ENCODE measurements at places on chromosomes 3 and 15. TPM values are rescaled to one million over a fixed set of nuclear protein-coding genes. Genes with fewer than 3 reads are reported as not detected.
A peak's percentile ranks its signal among the peaks of the same experiment; 100 is the strongest.

DNA sequence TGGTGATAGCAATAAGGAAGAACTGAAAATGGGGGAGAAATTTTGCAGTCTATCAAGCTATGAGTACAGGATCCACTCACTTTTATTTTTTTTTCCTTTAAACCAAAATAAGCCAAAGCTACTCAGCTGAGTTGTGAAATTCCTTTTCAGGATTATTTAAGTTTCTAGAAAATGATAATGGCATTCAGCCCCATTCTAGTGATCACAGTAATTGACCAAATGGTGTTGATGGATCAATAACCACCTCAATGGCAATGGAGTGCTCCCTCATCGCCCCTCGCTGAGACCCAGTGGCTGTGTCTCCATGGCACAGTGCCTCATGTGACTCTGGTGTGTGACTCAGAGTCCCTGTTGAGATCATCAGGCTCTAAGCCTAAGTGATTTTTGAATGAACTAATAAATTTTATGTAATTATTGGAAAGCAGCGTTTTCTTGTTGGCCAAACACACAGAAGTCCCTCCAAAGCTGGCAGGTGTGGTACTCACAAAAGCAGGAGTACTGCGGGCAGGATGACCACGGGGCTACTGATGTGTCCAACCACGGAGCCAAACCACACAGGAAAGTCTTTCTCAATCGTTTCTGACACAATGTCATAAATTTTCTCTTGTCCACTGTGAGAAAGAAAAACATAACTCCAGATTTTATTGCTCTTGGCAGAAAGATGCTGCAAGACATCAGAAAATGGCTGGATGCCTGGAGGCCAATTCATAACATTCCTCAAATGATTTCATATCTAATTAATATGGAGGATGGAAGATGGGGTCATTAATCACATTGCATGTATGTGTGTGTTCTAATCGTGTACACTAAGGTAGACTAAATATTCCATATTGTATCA lies 14.4 kb upstream of the STARD5 start:
- peak; percentile 61 for DNase-seq
- no peaks in the 10 kb centered on the region for H3K36me3 ChIP-seq
- H3K27me3 ChIP-seq = no peaks in the 10 kb centered on the region

DNA sequence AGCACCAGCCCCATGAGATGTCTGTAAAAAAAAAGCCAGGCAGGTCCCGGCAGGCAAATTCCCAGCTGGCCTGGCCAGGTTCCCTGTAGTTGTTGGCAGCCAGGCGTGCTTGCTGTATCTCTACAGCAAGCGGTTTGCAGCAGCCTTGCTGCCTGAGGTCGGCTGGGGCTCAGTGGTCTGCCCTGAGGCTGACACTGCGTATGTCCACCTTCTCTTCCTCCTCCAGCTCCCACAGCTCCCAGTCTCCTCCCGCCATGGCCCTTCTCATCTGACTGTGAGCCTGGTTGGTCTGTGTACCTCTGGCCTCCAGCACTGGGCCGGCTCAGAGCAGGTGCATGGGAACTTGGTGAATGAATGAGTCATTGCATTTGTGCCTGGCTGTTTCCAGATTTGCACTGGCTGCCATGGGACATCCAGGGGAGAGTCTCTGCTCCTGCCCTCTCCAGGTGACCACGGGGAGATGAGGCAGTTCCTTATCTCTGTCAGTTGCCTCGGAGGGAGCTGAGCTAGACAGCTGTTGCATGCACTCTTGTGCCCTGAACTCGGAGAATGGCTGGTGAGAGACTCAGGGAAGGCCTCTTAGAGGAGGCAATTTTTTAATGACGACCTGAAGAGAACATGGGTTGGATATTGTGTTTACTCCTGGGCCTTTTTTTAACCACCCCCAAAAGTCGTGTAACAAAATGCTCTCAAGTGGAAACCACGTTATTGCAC lies 43.0 kb downstream of the SPSB4 start:
- H3K27ac ChIP-seq = no peak overlapping the region
- no peak for DNase-seq
- no peaks in the 10 kb centered on the region for H3K36me3 ChIP-seq

GRCh38 chr3:183226333-183226890 lies 26.6 kb upstream of the B3GNT5 start:
- no peak overlapping the region for H3K4me3 ChIP-seq
- H3K27ac ChIP-seq = no peak overlapping the region
- H3K36me3 ChIP-seq = no peaks in the 10 kb centered on the region

DNA sequence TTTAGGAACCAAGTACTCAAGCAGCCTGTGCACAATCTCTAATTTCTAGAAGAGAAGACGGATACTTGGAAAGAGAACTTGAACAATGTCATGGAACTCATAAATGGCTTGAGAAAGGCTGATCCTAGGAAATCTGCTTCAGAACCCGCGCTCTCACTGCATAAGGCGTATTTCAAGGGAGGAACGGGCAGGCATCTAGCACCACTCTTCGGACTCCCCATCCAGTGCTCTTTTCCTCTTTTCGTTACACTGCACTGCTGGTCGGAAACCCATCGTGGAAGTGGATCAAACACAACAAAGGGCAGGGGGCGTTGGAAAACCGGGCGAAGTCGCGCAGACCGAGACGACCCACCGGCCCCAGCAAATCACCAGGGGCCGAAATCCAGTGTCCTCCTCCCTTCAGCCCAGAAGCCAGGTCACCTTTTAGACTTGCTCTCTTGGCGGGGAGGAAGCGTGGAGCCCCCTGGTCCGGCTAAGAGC lies 539 bp upstream of the TLNRD1 start:
- H3K36me3 ChIP-seq = no peaks in the 10 kb centered on the region
- no peak for DNase-seq

The TMC3 gene
- not detected for total RNA-seq

The CHDH gene
- total RNA-seq = 0.17 TPM

The RAB6B gene
- 6.7 TPM for total RNA-seq
